ENCODE measurements at places on chromosomes 4 and X. TPM values are rescaled to one million over a fixed set of nuclear protein-coding genes. Genes with fewer than 3 reads are reported as not detected.

Gene IL2
- total RNA-seq = not detected

GRCh38 chrX:40389555-40389954 is 191.2 kb upstream of the ATP6AP2 start:
- no peak overlapping the region for H3K27ac ChIP-seq
- H3K4me3 ChIP-seq = no peak overlapping the region
- H3K36me3 ChIP-seq = no peaks in the 10 kb centered on the region
- no peaks in the 10 kb centered on the region for H3K4me1 ChIP-seq

DNA sequence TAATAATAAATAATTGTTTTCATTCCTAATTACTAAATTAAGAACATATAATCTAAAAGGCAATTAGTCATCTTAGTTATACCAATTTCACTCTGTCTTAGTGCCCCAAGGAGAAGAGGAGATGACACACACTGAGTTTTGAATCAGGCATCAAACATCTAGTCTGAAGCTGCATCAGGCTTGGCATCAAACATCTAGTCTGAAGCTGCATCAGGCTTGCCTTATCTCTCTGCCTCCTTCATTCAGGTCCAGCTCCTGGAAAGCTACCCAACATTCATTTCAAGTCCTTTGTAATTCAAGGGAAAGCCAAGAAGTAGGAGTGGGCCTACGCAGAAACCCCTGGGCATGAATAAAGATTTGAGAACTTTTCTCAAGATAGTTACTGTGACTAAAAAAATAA is 62.2 kb downstream of the SH3RF1 start:
- no peak overlapping the region for H3K27ac ChIP-seq
- no peaks in the 10 kb centered on the region for H3K36me3 ChIP-seq
- no peak overlapping the region for H3K4me3 ChIP-seq
- DNase-seq = no peak
- H3K4me1 ChIP-seq = peaks cover 23% of the 10 kb centered on the region
- no peaks in the 10 kb centered on the region for H3K27me3 ChIP-seq

Gene DAPP1
- 2.5 TPM for total RNA-seq

DNA sequence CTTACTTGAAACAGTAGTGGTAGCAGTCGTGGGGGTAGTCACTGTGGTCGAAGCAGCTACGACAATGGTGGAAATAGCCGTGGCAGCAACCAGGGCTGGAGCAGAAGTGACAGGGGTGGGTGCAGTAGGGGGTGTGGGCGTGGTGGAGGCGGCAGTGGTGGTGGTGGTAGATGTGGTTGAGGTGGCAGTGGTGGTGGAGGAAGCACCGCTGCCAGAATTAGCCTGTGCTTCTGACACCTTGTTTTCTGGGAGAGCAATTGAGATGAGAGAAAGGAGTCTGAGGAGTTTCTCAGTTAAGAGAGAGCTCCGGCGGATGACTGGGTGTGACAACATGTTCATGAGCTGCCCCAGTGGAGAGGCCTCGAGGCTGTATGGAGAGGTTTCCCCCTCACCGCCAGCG is 113.5 kb upstream of the HSD17B10 start:
- H3K4me3 ChIP-seq = no peak overlapping the region
- no peaks in the 10 kb centered on the region for H3K4me1 ChIP-seq
- peaks cover 90% of the 10 kb centered on the region for H3K36me3 ChIP-seq
- no peak overlapping the region for H3K27ac ChIP-seq
- no peaks in the 10 kb centered on the region for H3K27me3 ChIP-seq
- no peak for DNase-seq

Gene GRSF1
- total RNA-seq = 56.2 TPM

Gene CLTRN
- total RNA-seq = not detected

Gene ARMCX2
- total RNA-seq = 55.0 TPM

DNA sequence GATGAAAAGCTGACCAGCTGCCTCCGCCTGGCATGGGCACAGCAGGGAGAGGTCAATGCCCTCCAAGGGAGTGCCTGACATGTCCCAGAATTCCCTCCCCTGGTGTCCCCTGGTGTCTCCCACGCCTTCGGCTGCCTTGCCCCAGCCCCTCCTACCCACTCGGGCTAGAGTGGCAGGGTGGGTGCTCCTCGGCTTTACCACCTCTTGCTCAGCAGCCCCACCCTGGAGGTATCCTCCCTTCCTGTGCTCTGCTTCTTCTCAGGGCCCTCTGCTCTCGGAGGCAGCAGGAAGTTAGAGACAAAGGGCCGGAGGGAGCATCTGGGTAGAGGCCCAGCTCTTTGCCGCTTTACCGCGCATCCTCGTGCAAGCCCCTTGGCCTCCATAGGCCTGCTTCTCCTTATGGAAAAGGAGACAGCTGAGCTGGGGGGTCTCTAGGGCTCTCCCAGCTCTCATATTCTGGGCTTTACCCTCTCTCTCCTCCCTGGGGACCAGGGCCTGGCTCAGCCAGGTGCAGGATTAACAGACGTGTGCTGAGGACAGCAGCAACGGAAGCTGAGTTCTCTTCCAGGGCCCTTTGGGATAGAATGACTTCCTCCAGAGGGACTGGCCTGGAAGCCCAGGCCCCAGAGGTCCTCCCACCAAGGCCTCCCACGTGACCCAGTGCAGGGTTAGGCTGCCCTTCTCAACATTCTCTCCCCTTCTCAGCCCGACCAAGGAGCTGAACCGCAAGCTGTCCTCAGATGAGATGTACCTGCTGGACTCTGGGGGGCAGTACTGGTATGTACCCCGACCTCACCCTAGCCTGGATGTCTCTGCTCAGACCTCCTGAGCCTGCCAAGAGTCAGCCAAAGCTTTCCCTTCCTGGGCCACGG is 17.2 kb downstream of the XPNPEP2 start:
- no peaks in the 10 kb centered on the region for H3K36me3 ChIP-seq
- no peaks in the 10 kb centered on the region for H3K27me3 ChIP-seq
- H3K4me3 ChIP-seq = no peak overlapping the region
- no peaks in the 10 kb centered on the region for H3K4me1 ChIP-seq
- no peak overlapping the region for H3K27ac ChIP-seq

DNA sequence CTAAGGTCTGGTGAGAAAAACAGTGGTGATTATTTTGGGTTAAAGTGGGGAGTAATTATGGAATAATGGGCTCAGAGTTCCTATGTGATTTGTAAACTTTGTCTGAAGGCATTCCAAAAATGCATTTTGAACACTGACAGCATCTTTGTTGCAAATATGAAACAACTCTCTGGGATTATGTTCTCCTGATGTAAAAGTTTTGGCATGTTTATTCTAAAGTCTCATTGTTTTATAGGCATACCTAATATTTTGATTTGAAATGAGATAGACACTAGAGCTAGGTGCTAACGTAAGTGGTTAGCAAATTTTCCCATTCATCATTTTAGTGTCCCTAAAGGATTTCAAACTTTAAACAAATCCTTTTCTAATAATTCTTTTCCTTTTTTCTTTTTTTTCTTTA is 140.9 kb upstream of the ANXA3 start:
- H3K4me1 ChIP-seq = no peaks in the 10 kb centered on the region
- no peak overlapping the region for H3K4me3 ChIP-seq
- no peaks in the 10 kb centered on the region for H3K36me3 ChIP-seq
- DNase-seq = no peak
- H3K27ac ChIP-seq = no peak overlapping the region

Gene CNGA2
- not detected for total RNA-seq

DNA sequence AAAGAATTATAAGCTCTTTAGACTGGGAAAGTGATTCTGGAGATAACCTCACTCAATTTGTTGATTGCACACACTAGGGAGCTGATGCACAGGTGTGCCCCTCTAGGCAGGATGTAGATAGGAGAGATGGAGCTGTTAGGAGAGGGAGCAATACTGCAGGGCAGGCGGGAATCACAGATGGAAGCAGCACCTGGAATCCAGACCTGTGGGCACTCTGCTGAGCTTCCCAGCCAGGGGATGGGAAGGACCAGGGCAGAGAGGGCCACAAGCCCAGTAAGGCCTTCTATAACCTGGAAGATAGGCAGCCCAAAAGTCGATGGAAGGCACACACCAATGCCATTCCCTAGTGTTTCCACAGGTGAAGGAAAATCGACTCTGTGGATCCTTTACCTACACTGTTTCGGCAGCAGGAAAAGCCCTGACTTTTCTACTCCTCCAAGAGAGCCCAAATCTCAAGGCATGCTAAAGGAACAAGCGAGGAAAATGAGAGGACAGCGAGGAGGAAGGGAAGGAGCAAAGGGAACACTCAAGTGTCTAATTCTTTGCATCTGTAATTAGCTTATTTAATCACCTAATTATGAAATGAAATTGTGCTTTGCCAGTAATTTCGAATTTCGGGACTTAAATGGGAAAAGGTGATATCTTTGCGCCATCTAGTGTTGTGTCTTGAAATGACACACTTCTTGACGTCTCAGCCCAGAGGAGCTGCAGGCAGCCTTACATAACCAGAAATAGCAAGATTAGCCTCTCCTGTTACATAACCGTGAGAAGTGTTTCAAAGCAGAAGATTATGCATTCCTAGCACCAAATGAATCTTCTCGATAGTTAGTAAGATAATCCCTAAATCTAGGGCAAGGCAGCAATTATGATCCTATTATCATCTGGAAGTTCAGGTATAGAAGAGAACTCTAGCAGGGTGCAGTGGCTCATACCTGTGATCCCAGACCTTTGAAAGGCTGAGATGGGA is 31.0 kb upstream of the TLR3 start:
- peaks cover 38% of the 10 kb centered on the region for H3K4me1 ChIP-seq
- H3K36me3 ChIP-seq = no peaks in the 10 kb centered on the region
- H3K27me3 ChIP-seq = no peaks in the 10 kb centered on the region
- H3K27ac ChIP-seq = peak overlapping the region; percentile 68

Gene MAGEB3
- total RNA-seq = not detected

Gene RBMX2
- 20.6 TPM for total RNA-seq

DNA sequence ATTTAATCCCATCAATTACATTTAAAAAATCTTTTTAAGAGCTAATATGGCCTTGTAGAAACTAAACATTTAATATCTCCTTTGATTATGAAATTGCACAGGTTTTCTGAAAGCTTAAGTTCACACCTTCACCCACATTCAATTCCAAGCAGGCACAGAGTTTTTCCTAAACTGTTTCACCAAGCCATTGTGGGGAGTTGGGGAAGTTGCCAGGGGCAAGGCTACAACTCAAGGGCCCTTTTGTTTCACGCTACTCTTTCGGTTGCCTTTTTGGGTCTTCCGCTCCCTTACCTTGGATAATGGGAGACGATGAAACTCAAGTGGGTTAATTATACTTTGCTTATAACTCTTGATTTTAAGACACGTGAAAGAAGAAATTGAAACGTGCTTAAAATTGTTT is 33.3 kb downstream of the APBB2 start:
- DNase-seq = no peak
- peaks cover 45% of the 10 kb centered on the region for H3K4me1 ChIP-seq
- H3K4me3 ChIP-seq = no peak overlapping the region

GRCh38 chr4:79780129-79780528 is 292.9 kb downstream of the ANTXR2 start:
- H3K4me1 ChIP-seq = peaks cover 13% of the 10 kb centered on the region
- no peak for DNase-seq
- H3K27ac ChIP-seq = no peak overlapping the region
- H3K4me3 ChIP-seq = no peak overlapping the region

DNA sequence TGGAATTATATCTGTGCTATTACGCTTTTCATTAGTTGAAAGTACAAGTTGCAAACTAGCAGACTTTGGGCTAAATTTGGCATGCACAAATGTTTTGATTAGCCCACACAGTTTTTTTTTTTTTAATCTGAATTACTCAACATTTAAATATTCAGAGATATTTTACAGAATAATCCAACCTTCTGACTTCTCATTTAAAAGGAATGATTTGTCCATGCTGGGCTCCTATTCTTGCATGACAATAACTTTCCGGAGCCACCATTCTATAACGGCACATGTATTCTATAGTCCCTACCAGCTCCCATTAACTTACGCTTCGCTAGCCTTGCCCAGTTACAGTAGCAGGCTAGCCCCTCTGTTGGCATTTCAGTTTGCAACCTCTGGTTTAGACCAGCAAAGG is 219.3 kb upstream of the FTHL17 start:
- H3K4me3 ChIP-seq = no peak overlapping the region
- no peak for DNase-seq

DNA sequence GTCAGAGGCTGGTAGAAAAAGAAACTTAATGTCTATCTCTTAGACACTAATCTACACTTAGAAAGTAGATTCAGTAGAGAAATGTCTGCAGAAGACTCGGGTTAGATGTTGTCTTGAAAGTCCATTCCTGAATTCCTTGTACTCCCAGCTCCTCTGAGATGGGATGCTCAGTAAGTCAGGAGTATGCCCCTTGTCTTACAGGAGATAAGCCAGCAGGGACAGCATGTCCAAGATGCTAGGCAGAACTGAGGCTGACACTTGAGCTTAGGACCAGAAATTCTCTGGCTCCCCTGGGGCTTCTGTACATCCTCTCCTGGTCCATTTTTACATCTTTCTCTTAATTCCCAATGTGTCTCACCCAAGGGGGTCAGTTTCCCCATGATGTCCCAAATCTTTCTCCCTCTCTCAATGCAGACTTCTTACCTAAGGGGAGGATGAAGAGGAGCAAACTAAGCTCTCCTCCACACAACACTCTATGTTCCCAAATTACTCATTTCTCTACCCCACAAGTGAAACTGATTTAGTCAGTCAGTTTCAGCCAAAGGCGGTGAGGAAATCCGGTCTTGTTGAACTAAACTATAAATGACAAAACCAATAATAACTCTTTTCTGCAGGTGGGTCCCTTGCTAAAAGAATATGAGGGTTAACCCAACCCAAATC is 558.2 kb upstream of the DIPK2B start:
- DNase-seq = no peak
- H3K27me3 ChIP-seq = no peaks in the 10 kb centered on the region
- H3K4me3 ChIP-seq = no peak overlapping the region
- no peaks in the 10 kb centered on the region for H3K36me3 ChIP-seq
- no peaks in the 10 kb centered on the region for H3K4me1 ChIP-seq

Gene PAGE5
- total RNA-seq = not detected

Gene ARSD
- 20.3 TPM for total RNA-seq

Gene PITX2
- total RNA-seq = 17.4 TPM

Gene SPON2
- 43.9 TPM for total RNA-seq

DNA sequence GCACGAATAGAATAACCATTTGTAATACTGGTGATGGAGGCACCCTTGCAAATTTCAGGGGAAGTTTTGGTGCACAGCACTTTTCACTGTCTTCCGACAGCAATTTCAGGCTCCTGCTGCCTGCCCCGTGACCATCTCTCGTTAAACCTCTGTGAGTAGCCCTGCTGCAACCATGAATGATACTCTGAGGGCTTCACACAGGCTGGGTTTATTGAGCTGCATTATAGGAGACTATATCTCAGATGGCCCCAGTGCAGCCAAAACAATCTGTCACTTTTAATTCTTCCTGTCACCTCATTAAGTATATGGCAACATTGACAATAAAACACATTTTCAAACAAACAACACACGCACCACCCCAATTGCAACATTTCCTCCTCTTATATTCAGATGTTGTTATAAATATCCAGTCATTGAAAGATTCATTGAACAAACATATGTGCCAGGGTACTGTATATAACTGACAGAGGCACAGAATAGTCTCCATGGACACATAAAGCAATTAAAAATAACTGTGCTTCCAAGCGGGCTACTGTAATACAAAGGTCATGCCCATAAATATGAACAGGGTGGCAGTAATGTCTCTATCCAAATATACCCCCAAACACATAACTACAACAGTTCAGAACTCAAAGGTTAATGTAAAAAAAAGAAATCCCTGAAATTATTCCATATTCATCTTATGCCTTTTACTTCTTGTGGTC is 477.0 kb downstream of the GBA3 start:
- no peaks in the 10 kb centered on the region for H3K27me3 ChIP-seq
- no peak overlapping the region for H3K27ac ChIP-seq
- H3K4me1 ChIP-seq = no peaks in the 10 kb centered on the region
- H3K36me3 ChIP-seq = no peaks in the 10 kb centered on the region
- no peak overlapping the region for H3K4me3 ChIP-seq
- no peak for DNase-seq

- H3K27ac ChIP-seq = no peak overlapping the region
- no peaks in the 10 kb centered on the region for H3K27me3 ChIP-seq
- no peaks in the 10 kb centered on the region for H3K36me3 ChIP-seq
- H3K4me3 ChIP-seq = no peak overlapping the region
- no peaks in the 10 kb centered on the region for H3K4me1 ChIP-seq
- no peak for DNase-seq
These were observed 123.6 kb downstream of the MSL3 start for GRCh38 chrX:11881485-11882170.

Gene LANCL3
- total RNA-seq = 0.83 TPM
